Skin of body (tissue), 3 donors: ENCODE measurements at places on chromosomes 7 and 10.

DNA sequence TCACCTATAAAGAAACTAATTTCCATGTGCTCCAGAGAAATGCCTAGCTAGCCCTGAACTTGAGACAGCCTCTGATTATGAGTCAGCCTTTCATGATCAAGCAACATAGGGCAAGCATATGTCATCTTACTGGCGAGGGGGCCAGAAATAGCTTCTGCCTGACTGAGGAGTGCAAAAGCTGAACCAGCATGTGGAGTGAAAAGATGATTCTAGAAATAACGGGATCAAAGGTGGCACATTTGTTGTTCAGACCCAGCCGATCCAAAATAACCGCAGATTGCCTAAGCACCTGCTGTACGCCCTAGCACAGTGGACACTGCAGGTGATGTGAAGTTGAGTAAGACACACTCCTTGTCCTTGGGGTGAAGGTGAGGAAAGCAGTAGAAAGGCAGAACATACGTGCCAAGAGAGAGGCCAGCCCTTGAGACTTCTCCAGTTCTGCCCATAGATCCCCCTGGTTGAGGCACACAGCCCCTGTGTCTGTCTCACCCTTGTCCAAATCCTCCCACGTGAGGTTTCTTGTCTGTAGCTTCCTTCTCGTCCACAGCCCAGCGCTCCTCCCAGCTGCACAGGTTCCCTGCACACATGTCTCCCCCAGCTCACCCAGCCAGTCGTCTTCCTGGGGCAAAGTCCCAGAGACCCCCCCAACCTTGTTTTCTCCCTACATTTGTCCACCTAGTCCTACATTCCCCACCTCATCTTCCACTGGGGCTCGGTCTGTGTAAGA is 2.8 kb upstream of the BCL7B start:
- peak; percentile 27 for DNase-seq

DNA sequence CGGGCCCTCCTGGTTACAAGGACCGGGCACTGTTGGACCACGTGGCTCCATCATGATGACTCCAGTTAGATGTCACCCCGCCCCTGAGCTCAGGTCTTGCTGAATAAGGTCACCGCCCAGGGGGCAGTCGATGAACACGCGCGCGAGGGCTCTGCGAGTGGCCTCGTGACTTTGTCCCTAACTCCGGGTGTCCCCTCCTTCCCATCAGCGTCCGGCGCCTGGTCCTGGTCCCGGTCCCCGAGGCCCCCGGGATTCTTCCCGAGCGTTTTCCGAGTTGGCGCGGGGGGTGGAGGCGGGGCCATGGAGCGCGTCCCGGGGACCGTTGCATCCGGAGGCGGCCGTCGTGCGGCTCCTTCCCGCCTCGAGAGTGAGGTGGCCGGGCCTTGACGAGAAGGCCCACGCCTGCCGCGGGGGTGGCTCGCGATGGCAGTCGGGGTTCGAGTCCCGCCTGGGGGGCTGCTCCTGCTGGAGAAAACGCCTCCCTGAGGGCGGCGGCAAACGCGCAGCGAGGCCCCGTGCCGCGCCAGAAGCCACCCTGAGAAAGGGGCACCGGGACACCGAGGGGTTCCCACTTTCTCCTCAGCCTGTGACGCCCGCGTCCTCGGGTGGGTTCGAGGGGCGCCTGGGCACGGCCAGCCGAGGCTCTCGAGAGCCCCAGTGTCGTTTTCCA is 569 bp upstream of the NPTX2 start:
- DNase-seq: no peak

DNA sequence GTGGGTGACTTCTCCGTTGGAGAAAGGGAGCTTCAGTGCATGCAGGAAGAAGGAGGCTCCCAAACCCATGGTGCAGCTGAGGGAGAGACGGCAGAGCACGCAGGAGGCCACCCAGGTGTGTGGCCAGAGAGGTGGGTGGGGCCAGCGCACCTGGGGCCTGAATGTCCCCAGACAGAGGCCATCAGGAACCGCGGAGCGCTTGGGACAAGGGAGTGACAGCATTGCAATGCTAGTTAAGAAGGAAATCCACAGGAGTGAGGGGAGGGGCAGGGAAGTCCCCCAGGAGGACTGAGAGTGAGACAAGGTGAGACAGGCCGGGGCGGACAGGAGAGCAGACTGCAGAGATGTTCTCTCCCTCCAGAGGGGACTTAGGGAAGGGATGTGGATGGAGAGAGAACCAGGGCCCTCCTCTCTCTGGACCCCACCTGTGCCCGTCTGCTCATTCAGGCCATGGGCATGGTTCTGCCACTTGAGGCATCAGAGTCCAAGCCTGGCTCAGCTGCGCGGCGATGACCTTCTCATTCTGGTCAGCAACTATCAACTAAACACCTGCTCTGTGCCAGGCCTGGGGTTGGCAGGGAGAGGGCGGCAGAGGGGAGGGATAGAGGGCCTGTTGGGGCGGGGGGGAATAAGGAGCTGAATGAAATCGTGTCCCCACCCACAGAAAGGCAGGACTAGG is 69.4 kb upstream of the COL13A1 start:
- no peak for DNase-seq

GRCh38 chr7:81908220-81908619 is 138.4 kb upstream of the HGF start:
- no peak for DNase-seq

- no peak for DNase-seq
Observed at GRCh38 chr7:29177963-29178600, 16.5 kb upstream of the CHN2 start.

DNA sequence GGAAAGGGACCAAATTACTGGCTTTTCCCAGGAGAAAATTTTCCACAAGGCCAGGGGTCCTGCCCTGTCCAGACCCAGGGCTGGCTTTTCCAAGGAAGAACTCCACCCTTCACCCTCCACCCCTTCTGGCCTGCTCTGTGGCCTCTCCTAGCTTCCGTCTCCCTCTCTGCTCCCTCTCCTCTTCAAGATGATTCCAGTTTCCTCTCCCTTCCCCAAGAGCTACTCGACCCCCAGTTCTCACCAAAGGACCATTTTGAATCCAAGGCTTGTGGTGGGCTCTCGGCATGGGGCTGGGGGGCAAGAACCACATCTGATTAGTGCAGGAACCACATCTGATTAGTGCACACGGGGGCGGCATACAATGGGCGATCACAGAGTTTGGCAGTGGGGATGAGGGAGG is 7.7 kb downstream of the CHAT start:
- DNase-seq: no peak

DNA sequence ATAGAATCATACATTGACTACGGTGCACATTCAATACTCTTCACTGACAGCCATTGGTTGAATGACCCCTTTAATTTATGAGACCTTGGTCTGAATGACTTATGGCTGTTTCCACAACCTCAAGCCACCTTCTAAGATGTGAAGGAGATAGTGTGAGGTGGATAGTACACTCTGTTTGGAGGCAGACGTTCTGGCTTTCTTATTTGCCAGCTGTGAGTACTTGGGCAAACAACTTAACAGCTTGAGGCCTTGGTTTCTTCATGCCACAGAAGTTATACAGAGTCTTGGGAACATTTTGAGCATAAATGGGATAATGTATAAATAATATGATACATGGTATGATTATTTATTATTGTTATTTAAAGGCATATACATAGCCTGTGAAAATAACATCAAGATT is 62.0 kb downstream of the BPGM start:
- no peak for DNase-seq

GRCh38 chr7:17058568-17058967 is 176.8 kb upstream of the AGR3 start:
- no peak for DNase-seq

GRCh38 chr7:157686285-157686894 is 349.6 kb downstream of the DNAJB6 start:
- no peak for DNase-seq

DNA sequence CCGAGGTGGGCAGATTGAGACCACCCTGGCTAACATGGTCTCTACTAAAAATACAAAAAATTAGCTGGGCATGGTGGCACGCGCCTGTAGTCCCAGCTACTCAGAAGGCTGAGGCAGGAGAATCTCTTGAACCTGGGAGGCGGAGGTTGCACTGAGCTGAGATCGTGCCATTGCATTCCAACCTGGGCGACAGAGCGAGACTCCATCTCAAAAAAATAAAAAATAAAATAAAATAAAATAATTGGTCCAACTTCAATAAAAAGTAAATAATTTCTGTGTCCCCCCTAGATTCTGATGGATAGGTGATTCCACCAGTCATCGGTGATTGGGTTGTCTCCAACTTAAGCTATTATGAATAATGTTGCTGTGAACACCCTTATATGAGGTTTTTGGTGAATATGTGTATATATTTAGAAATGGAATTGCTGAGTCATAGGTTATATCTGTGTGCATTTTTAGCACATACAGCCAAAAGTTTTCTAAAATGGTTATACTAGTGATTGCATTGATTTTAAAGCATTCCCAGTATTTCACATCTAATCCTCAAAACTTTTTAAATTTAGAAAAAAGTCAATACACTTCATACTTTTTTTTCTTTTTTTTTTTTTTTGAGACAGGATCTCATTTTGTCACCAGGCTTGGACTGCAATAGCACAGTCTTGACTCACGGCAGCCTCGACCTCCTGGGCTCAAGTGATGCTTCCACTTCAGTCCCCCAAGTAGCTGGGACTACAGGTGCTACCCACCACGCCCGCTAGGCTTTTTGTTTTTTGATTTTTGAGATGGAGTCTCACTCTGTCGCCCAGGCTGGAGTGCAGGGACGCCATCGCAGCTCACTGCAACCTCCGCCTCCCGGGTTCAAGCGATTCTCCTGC is 13.7 kb upstream of the SRPK2 start:
- DNase-seq: no peak

DNA sequence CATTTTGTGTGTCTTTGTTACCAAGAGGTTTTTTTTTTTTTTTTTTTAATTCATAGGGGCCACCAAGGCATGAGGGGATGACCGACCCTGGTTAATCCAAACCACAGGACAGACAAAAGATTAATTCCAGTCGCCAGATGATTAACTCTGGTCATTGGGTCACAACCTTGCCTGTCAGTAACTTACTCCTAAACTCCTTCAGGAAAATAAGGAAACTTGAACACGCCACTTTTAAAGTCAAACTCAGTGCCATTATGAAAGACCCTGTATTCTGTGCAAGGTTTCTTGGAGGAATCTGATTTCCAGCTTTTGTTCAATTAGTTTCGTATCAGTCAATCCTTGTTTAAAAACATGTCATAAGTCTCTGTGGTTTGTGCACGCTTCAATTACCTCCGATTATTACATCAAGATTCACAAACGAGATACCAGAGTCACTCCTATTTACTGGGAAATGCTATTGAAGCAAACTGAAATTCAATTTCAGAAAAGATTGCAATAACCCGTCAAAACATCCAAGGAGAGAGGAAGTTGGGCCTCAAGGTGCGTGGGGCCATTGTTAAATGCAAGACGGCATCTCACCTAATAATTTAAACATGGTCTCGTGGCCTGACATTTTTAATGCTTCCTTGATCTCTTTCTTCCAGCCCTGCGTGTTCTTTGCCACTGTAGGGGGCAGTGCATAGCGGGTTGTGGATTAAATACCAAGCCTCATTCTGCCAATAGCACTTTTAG is 44.0 kb downstream of the NRP1 start:
- DNase-seq: no peak

GRCh38 chr10:88932539-88933256 is 19.9 kb downstream of the ACTA2 start:
- peak; percentile 73 for DNase-seq

- DNase-seq: no peak
Observed at GRCh38 chr10:5349362-5349761, 15.4 kb upstream of the UCN3 start.

DNA sequence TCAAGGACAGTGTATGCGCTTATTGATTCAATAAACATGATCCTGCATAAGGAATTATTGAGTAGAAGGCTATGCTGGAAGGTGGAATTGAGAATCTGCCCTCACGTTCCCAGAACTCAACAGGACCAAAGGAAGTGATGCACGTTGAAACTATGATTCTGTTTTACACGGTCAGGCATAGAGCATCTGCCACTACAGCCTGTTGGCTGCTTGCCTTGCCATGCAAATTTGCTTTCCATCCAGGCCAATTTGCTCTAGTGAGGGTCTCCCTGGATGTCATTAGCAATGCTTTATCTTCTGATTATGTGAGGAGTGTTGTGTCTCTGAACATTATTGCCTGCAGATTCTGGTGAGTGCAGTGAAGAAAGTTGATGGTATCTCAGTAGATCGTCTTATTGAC is 132.9 kb downstream of the ADRA2A start:
- no peak for DNase-seq

DNA sequence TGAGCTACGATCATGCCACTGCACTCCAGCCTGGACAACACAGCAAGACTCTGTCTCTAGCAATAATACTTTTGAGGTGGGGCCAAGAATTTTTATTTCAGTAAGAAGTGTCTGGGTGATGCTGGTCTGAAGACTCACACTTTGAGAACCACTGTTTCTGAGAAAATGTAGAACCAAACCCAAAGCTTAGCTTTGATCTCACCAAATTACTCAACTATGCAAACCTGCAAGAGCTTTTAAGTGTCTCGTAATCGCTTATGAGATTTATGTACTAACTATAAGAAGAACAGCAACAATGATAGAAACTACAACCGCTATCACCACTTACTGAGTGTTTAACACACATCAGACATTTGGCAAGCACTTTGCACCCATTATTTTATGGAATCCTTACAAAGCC is 29.5 kb downstream of the APBB1IP start:
- DNase-seq: no peak

DNA sequence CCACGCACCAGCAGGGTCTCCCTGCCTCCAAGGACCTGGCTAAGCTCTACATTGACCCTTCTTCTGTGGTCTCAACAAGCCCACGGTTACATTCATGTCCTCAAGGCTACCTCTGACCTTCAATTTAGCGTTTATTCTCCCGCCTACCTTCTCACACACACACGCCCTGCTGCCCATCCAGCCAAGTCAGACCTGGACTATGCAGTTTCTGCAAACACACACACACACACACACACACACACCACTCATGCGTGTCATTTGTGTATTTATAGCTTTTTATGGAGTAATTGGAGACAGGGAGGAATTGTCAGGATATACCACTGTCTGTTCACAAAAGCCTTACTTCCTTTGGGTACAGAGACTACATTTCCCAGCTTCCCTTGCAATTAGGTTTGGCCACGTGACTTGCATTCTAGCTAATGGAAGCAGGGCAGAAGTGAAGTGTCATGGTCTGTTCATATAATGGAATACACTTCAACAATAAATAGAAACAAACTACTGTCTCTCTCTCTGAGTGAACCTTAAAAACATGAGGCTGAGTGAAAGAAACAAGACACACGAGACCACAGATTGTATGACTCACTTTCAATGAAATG is 53.8 kb upstream of the CPXM2 start:
- DNase-seq: peak; percentile 44

DNA sequence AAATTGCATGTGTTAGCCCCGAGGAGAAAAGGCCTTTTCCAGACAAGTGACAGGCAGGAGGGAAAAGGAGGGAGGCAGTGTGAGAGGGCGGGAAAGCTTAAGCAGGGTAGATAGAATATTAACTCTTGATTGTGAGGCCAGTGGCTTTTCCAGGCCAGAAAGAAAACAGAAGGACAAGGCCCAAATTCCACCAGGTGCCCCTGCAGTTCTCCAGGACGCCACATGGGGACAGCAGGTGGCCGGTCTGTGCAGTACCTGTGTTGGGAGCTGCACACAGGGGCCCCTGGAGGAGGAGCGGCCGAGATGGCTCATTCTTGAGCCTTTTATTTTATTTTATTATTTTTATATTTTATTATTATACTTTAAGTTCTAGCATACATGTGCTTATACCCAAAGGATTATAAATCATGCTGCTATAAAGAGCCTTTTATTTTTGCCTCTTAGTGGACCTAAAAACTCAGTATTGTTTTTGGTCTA is 141.3 kb upstream of the KLF14 start:
- DNase-seq: no peak

- no peak for DNase-seq
Observed at GRCh38 chr10:24262929-24263590, 54.1 kb downstream of the KIAA1217 start.

- DNase-seq: no peak
Observed at GRCh38 chr7:90409667-90410066, 6.4 kb downstream of the CLDN12 start.
